ENCODE measurements at places on chromosomes 2 and 18.

- no peak for DNase-seq
These were observed 214.8 kb downstream of the ATAD2B start for GRCh38 chr2:23711979-23712755.

DNA sequence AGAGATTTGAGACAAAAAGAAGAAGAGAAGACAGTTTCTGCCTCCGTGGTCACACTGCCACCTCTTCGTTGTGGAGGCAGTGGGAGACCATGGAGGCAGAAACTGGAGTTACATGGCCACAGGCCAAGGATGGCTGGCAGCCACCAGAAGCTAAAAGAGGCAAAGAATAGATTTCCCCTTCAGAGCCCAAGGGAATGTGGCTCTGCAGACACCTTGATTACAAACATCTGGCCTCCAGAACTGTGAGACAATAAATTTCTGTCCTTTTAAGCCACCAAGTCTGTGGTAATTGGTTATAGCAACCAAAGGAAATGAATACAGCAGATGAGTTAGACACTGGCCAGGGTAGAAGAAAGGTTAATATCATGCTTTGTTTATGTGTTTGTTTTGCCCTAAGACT is 420.4 kb upstream of the LYPD1 start:
- DNase-seq: no peak

DNA sequence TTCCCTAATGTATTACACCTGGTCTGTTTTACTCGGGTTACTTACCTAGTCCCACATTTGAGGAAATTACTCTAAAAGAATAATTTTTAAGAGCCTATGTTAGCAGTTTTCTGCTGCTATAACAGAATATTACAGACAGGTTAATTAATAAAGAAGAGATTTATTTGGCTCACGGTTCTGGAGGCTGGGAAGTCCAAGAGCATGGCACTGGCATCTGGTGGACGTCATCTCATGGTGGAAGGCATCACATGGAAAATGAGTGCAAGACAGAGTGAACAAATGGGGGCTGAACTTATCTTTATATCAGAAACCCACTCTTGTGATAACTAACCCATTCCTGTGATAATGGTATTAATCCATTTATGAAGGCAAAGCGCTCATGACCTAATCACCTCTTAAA is 12.8 kb upstream of the GLS start:
- no peak for DNase-seq

DNA sequence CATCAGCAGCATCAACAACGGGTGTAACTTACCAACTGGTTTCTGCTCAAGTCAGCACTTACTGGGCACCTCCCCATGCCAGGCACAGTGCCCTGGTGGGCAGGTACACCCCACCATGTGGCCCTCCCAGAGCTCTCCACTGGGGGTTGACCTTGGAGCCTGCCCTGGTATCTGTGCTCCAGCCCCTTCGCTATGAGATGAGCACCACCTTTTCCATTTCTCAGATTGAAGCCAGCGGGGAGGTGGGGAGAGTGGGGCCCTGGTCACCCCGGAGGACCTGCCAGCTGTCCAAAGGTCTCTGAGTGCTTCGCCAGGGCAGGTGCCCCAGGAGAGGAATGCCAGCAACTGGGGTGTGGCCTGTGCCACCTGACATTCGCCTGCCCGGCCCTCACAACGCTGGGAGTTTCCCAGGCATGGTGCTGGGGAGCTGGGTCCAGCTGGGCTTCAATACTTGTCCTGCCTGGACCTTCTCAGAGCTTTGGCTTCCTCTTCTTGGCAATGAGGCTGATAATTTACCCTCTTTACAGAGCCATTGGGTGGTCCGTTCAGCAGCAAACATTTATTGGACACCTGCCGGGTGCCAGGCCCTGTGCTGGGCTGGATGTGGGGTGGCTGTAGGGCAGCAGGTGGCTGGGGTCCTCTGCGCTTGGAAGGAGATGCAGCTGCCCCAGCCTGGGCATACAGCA is 5.9 kb upstream of the ZAP70 start:
- no peak for DNase-seq

DNA sequence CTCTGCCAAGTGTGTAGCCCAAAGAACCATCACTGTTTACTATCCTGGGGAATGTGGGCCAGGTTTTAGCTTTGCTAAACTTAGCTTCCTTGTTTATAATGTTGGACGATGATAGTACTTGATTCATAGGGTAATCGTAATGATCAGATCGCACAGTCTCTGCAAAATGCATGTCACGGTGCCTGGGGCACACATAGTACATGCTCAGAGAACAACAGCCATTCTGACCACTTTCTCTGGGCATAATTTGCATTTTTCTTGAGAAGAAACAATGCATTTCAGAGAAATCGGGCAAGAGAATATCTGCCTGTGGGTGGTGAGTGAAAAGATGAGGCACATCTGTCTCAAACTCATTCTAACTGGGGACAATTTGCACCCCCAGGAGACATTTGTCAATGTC is 16.3 kb downstream of the ACKR3 start:
- DNase-seq: no peak

GRCh38 chr2:97761192-97761591 is 47.8 kb downstream of the ZAP70 start:
- DNase-seq: no peak

DNA sequence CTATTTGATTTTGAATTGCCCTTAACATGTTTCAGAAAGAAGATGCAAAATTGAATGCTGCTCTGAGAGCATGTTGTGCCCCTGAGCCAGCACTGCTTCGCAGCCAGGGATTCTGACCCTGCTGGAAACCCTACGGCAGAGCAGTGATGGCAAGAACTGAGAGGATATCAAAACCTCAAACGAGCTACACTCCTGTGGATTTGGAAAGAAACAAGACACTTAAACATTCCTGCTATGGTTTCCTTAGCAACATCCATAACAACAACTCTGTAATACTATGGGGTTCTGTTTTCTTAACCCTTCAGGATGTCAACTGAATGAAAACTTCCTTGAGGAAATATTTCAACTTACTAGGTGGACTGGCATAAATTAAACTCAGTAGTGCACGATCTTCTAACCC is 649.1 kb downstream of the NYAP2 start:
- DNase-seq: peak; percentile 74

DNA sequence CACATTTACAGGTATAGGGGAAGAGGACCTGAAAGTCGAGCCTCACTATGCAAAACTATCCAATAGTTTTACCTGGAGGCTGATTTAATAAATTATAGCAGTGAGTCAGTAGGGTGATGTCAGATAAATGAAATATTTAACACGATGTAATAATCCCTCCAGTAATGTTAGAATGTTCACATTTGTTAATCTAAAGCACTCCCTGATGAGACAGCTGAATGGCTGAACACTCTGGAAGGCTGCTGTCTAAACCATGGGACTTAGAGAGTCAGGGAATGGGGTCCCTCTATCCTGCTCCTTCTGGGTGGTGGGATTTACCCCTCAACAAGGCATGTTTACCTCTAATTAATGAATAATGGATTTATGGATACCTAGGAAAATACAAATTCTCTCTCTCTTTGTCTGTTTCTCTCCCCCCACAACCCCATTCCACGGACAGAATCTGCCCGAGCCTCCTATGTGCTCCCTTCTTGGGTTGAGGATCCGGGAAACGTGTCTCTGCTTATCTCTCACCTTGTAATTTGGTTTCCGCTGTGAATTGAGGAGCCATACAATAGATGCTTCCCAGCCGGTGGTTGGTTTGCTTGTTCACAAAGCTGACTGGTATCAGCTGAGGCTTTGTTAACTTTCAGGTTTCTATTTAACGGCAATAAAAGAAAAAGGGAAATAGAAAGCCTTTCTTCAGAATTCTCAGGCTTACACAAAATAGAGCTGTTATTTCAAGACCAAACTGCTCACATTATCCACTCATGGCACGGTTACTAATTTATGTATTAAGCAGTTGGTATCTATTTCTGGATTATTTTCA is 25.9 kb downstream of the LRRC30 start:
- no peak for DNase-seq

GRCh38 chr2:120463527-120463926 is 117.6 kb downstream of the INHBB start:
- DNase-seq: no peak

DNA sequence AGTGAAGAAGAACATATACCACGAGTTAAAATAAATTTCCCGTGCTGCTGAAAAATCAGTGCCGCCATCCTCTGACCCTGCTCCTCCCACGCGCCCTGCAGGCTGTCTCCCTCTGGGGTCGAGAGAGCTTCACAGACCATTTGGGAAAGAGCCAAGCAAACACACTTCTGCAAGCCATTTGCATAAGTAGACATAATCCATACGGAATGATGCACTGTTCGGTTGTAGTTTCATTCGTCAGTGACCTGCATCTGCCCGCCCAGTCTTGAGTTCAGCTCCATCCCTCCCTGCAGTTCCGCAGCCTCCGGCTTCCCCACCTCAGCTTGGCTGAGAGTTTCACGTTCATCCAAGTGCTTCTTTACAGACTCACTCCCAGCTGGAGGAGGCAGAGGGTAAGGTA is 69.6 kb downstream of the TRAPPC12 start:
- no peak for DNase-seq

- peak; percentile 37 for DNase-seq
These were observed 61.8 kb downstream of the FMNL2 start for GRCh38 chr2:152396763-152397162.

GRCh38 chr2:109479804-109480203 is 134.0 kb downstream of the SEPTIN10 start:
- no peak for DNase-seq

- no peak for DNase-seq
These were observed 106.9 kb upstream of the CD302 start for GRCh38 chr2:159904959-159905305.

DNA sequence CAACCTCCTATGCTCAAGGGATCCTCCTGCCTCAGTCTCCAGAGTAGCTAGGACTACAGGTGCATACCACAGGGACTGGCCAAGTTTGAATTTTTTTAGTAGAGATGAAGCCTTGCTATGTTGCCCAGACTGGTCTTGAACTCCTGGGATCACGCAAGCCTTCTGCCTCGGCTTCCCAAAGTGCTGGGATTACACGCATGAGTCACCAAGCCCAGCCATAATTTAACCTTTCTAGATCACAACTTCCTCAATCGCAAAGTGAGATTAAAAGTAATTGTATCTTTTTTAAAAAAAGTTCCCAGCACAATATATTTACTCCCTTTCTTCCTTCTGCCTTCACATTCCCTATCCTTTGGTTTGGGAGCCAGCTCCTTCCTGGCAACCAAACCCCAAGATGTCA is 5.8 kb upstream of the PPP1CB start:
- no peak for DNase-seq

- DNase-seq: no peak
These were observed 13.3 kb upstream of the C18orf32 start for GRCh38 chr18:49500201-49500921.

- peak; percentile 89 for DNase-seq
These were observed 146.0 kb downstream of the SETBP1 start for GRCh38 chr18:44826418-44827259.

GRCh38 chr2:101983486-101983885 is 8.3 kb upstream of the IL1R2 start:
- DNase-seq: peak; percentile 17

DNA sequence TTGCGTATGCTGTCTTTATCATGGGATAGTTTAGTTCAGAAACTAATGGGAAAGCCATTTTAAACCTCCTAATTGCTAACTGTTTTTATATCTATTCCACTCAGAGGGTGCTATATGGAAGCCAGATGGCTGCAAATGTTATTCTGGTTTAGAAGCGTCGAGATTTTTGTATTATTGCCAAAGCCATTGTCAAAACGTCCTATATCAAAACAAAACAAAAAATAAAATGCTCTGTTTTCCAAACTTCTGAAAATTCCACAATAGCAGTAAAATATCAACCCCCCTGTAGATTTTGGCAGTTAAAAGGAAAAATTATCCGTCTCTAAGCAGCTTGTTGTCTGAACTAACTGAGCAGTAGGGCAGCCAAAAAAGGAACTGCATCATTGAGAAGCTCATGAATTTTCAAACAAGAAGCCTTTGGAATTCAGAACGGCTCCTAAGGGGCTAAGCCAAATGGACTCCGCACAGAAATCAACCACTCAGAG is 195.4 kb upstream of the CWC22 start:
- no peak for DNase-seq

- DNase-seq: no peak
These were observed 68.2 kb upstream of the EML6 start for GRCh38 chr2:54655046-54655809.

- peak; percentile 25 for DNase-seq
These were observed 121.1 kb upstream of the ACAA2 start for GRCh38 chr18:49934457-49934856.

- DNase-seq: no peak
These were observed 273.2 kb upstream of the PARD3B start for GRCh38 chr2:204272089-204272488.

GRCh38 chr2:188785490-188785889 is 188.7 kb upstream of the COL3A1 start:
- DNase-seq: no peak

GRCh38 chr2:101823347-101823791 is 125.9 kb downstream of the MAP4K4 start:
- peak; percentile 70 for DNase-seq

DNA sequence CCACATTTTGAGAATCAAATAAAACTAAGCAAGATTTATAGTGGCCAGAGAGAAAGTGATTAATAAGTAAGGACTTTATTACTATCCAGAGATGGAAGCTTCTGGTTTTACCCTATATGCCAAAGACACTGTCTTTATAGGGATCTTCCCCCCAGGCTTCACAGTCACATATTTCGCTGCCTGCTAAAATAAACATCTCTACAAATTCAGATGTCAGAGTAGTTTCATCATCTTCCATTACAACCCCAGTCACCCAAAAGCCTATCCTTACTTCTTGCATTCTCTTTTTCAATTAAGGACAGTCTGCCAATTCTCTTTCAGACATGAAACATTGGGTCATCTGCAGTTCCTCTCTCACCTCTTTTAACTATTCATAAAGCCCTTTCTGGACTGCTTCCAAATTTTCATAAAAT is 28.3 kb downstream of the CREB1 start:
- peak; percentile 95 for DNase-seq

DNA sequence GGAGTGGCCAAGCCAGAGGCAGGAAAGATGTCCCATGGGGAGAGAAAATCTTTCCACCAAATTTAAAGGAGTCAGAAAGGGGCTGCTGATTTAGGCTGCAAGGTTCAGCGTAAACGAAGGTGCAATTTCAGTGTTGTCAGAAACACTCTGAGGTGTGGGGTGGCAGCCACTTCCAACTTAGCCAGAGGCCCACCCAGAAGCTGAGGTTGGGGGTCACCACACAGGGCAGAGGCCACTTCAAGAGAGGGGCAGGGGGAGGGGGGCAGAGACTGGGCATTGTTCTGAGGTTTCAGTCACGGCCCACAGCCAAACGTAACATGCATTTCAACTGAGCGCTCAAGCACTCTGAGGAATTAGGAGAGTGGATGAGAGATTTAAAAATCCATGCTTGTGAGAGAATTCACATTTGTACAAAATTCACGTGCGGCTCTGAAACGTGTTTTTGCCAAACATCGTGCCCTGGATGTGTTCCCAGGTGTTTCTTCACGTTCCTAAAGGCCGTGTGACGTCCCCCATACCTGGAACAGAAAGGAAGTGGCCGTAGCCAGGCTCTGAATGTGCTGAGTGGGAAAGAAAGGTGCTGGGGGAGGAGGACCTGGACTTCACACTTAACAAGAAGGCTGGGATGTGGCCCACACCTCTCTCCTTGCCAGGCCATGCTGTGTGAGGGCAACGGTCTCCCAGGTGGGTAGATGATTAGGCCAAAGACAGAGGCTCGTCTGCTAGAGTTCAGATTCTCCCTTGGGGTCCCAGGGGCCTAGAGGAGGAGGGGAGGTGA is 19.5 kb upstream of the BOK start:
- DNase-seq: no peak

Measured in EL (cell line).